ENCODE measurements at places on chromosomes 2 and 18. TPM values are rescaled to one million over a fixed set of nuclear protein-coding genes. Genes with fewer than 3 reads are reported as not detected.

- DNase-seq, result no peak
Measured at GRCh38 chr2:144607099-144607498, 87.2 kb upstream of the ZEB2 start.

DNA sequence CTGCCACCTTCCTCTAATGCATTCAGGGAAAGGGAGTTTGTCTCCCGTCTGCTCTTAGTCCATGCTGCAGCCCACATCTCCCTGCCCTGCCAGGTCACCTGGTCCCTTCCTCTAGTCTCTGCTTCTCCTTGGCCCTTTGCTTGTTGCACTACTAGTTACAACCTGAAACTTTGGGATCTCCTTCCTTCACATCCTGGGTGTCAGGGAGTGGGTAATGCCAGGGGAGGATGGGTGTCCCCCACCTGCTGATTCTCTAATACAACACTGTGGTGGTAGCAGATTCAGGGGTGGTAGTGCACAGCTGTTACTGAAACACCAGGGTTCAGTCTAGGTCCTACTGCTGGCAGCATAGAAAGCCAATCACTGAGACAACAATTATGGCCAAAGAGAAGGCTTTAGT lies 31.2 kb upstream of the COX7A2L start:
- no peak for DNase-seq

DNA sequence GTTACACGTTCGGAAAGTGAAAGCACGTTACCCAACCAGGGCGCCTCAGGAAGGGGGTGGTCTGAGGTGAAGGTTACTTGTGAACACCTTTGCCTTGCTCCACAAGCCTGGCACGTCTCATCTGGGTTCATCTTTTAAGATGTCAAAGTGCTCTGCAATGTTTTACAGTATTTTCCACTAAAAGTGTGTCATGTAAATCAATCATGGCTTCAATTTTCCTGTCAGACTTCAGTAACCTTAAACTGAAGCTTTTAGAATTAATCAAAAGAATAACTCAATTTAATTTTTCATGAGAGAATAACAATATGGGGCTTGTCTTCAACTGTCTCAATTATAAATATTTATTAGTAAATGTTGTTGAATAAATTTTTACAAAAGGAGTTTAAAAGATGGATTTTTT lies 93.3 kb upstream of the FANCL start:
- DNase-seq, result no peak

DNA sequence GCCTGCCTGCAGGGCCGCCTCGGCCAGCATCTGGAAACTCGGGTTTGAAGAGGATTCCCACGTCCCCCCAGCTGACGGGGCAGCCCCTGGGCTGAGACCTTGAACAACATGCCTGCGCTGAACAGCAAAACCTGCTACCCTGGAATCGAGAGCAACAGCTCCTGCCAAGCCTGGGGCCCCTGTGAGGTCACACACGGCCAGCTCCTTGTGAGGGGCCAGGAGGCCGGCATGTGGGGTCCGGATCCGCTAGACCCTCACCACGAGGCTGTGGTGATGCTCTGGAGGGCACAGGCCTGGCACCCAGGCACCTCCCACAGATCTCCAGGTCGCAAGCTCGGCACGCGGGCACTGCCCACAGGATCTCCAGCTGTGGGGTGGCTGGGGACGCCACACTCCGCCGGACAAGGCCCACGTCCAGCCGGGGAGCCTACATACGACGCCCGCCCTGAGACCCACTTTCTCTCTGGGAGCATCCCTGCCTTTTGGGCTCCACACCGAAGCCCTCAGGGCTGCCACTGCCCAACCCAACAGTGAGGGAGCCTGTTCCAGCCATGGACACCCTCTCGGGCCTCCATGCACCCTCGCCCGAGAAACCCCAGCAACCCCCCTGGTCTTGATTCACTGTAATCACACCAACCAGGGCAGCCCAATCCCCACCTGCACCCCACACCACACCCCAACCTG lies 34.1 kb downstream of the SLC66A2 start:
- DNase-seq, result no peak

DNA sequence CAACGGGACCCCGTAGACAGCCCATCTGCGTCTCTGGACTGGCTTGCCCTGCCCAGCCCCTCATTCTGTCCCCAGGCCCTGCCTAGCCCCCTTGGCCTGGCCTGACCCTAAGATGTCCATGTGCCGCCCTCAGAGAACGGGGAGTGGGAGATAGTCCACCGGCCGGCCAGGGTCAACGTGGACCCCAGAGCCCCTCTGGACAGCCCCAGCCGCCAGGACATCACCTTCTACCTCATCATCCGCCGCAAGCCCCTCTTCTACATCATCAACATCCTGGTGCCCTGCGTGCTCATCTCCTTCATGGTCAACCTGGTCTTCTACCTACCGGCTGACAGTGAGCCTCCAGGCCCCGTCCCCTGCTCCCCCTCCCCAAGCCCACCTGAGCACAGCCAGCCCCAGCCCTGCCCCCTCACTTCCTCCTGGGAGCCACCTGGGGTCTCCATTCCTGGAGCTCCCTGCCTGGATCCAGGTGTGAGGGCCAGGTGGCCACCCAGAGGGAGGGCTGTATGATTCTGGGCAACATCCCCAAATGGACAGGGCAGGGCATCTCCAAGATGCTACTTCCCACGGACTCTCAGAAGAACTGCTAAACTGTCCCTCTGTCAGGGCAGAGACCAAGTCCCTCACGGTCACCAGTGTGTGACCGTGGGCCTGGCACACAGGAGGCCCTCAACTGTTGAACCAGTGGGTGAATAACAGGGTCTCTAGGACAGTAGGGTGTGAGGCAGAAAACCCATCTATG lies 4.0 kb downstream of the CHRND start:
- peak; percentile 28 for DNase-seq

DNA sequence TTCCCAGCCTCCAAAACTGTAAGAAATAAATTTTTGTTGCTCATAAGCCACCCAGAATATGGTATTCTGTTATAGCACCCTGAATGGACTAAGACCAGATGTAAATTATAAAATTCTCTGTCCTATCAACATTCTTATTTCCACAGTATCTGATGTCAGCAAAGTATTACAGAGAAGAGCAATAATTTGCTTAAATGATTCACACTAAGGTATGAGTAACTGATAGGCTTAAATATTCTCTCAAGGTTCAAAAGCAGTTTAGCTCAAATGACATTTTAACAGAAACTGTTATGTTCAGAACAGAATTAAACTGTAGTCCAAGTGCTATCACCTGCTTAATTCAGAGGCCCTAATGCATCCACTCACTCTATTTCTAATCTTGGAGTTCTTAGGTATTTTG lies 12.8 kb downstream of the SESTD1 start:
- DNase-seq, result no peak

The LRPPRC gene
- 90.3 TPM for total RNA-seq

GRCh38 chr2:42944779-42945415 lies 152.5 kb upstream of the HAAO start:
- no peak for DNase-seq

DNA sequence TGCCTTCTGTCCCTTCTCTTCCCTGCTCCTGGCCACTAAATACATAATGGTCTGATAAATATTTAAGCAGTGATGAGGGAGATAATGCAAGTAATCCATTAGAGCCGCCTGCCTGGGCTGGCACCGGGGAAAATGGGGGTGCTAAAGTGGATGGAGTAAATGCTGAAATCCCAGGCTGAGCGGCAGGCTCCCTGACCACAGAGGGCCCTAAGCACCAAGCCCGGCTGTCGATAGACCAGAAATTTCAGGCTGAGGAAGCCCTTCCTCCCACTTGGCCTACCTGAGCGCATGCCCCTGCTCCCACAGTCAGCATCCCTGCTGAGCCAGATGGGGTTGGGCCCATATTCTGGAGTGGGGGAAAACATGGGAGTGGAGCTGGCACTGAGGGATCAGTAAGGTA lies 197.5 kb upstream of the SKOR2 start:
- no peak for DNase-seq

The POTEC gene
- total RNA-seq, result not detected

DNA sequence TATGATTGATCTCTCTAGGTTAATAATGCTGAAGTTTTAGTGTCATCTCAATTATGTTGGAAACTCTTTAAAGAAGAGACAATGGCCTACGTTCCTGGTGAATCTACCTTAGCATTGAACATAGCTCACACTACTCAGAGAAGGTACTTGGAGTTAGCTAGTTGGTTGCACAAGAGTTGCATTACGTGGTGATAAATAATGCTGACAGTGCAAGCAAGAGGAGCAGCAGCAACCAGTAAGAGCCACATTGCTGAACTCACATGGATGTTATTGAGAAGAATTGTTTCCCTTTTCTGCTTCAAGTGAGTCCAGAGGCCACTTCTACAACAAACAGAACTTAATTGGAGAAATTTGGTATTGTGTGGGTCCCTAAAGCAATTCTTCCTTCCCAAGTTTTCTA lies 737.1 kb downstream of the TDRD15 start:
- no peak for DNase-seq

GRCh38 chr2:45438872-45439665 lies 172.0 kb downstream of the SRBD1 start:
- DNase-seq, result no peak

The CAMKMT gene
- total RNA-seq, result 5.1 TPM

GRCh38 chr2:19979932-19980331 lies 10.0 kb downstream of the WDR35 start:
- no peak for DNase-seq

DNA sequence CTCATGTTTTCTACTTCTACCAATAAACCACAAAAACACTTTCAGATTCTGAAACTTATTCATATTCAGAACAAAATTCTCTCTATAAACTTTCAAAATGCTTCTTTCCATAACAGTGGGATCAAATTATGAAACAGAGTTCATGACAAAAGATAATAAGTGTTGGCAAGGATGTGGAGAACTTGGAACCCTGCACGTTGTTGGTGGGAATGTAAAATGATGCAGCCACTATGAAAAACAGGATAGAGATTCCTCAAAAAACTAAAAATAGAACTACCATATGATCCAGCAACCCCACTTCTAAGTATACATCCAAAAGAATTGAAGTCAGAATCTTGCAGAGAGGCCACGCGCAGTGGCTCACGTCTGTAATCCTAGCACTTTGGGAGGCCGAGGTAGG lies 45.4 kb downstream of the GEMIN6 start:
- DNase-seq, result no peak

- peak; percentile 81 for DNase-seq
Measured at GRCh38 chr2:27074738-27075565, 3.5 kb upstream of the EMILIN1 start.

DNA sequence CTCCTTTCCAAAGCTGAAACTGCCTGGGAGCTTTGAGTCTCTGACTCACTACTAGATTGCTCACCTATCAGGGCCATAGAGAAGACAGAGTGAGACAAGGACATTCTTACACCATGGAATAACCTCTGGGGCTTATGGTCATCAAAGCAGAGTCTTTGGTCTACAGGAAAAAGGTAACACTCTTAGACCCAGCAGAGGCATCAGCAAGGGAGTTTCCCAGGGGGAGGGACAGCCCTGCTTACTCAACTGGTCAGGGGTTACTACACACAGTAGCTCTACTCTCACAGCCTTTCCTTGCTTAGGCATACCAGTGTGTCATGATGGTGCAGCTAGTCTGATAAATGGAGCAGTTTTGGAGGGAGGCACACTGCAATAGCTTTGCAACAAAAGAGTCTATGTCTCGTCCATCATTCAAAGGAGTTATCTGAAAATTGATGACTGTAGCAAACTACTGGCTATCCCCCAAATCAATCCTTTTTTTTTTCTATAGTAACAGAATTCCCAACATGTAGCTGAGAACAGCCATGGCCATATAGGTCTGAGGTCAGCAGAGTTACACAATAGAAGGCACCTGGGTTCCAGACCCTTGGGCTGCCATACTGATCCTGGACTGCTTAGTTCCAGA lies 22.4 kb upstream of the CD28 start:
- DNase-seq, result no peak

DNA sequence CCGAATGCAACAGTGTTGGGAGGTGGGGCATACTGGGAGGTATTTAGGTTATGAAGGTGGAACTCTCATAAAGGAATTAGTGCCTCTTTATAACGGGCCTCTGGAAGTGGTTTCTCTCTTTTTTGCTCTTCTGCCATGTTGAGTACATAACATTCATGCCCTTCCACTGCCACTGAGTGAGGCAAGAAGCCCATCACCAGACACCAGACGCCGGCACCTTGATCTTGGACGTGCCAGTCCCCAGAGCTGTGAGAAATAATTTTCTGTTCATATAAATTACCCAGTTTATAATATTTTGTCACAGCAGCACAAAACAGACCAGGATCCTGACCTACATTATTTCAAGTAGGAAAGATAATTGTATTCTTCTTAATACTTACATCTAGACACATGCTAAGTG lies 320.2 kb downstream of the NRXN1 start:
- DNase-seq, result no peak

GRCh38 chr2:118490330-118490729 lies 357.1 kb downstream of the EN1 start:
- DNase-seq, result no peak

DNA sequence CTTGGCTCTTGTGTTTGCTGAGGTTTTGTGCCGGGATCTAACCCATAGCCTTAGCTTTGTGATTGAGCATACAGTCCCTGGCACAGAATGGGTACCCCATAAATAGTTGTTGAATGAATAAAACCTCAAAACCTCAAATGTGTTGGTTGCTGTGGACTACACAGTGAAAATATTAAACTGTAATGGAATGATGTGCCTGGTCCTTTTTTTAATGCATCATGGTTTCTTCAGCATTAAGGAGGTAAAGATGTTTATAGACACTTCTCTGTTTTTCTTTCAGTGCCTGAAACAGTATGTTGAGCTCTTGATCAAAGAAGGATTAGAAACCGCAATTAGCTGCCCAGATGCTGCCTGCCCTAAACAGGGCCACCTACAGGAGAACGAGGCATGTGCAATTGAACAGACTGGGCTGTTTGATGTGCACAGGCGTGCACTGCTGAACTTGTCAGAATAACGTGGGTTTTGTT lies 97.0 kb downstream of the RNF144A start:
- no peak for DNase-seq

GRCh38 chr2:113181258-113182051 lies 7.7 kb downstream of the PSD4 start:
- no peak for DNase-seq

GRCh38 chr2:108587621-108588020 lies 53.4 kb downstream of the LIMS1 start:
- no peak for DNase-seq

The DYSF gene
- 45.8 TPM for total RNA-seq

DNA sequence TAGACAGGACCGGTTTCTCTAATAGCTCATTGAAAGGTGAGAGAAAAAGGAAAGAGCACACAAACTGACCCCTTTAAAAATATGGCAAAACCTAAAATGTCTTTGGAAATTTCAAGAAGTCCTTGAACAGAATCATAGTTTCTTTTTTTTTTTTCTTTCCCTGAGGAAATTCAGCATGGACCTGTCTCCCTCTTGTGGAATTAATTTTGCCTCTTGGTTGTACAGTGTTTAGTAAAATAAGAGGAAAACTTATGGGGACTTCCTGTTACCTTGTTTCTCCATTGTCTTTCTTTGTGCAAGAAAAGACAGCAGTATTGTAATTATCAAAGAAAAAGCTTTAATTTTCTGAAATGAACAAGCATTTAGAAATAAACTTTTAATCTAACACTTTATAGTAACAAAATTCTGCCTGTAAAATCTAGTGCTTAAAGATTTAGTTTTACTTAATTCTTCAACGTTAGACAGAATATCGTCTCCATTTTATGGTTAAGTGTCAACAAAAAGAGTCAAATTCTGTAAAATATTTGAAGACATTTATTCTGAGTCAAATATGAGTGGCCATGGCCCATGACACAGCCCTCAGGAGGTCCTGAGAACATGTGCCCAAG lies 176.3 kb upstream of the NABP1 start:
- DNase-seq, result no peak

Measured in Right ventricle myocardium superior (tissue), 1 donor.